ENCODE measurements at places on chromosomes 3 and 15.

GRCh38 chr15:80006946-80007345, 36.0 kb upstream of the BCL2A1 start:
- no peak for DNase-seq

GRCh38 chr15:100500226-100500990, 28.3 kb downstream of the CERS3 start:
- DNase-seq = no peak

DNA sequence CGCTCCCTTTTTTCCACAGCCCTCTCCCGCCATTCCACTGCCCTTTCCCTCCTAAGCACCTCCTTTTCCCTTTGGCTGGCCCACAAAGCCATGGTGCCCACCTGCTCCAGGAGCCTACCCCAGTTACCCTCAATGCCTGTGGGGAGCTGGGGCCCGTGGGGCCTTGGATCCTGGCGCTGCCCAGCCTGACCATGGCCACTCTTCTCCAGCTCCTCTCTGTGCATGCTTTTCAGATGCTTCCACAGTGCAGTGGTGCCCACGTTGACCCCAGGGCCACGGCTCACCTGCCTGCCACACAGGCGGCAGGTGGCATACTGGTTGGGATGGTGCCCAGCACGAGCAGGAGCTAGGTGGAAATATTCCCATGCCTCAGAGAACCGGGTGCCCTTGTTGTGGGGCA, 1.5 kb downstream of the ZBED2 start:
- no peak for DNase-seq

- DNase-seq = no peak
These were observed 41.9 kb downstream of the NDUFB4 start for GRCh38 chr3:120637851-120638559.

- no peak for DNase-seq
These were observed 675 bp downstream of the PSMD6 start for GRCh38 chr3:64022451-64023186.

DNA sequence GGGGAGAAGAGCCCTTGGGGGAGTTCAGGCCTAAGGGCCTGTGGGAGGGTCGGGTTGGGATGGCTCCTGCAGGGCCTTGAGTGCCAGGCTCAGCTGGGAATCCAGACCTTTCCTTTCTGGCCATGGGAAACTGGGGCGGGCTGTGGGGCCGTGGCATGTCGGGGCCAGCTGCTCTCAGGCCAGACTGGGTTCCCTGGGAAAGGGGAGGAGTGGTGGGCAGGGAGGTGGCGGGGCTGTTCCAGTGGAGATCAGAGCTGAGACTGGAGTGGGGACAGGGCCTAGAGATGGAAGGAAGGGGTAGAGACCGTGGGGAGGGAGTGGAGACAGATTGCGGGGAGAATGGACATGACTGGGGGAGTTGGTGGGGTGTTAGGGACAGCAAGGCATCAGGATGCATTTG, 20.3 kb downstream of the FBLN2 start:
- no peak for DNase-seq

GRCh38 chr3:188954590-188955208, 217.1 kb upstream of the TPRG1 start:
- peak; percentile 83 for DNase-seq

- DNase-seq = no peak
These were observed 23.0 kb upstream of the FURIN start for GRCh38 chr15:90845201-90845949.

GRCh38 chr3:40720341-40720740, 195.6 kb downstream of the ZNF621 start:
- DNase-seq = no peak

DNA sequence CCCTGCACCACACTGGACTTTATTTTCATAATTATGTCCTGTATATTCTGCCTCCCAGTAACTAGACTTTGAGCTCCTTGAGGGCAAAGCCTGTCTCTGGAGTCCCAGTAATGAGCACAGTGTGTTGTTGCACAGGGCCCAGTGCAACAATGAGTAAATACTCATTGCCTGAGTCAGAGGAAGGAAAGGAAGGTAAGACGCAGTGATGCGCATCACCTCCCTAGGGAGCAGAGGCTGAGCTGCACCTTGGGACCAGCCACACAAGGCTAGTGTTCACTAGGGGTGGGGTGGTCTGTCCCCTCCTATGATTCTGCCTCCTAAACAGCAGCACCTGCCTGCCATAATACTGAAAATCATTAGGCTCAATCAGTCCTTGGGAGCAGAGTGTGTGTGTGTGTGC, 86.6 kb upstream of the ADAMTSL3 start:
- DNase-seq = no peak

DNA sequence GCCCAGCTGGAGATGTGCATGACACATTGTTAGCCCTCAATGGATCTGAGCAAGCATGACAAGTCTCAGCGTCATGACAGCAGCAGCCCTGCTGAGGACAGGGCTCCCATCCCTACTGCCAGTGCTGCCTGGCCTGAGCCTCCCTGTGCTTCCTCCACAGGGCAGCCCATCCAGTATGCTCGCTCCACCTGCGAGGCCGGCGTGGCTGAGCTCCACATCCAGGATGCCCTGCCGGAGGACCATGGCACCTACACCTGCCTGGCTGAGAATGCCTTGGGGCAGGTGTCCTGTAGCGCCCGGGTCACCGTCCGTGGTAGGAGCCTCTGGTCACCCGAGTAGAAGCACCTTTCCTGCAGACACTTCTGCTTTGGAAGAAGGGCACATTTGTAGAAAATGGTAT, 85.8 kb upstream of the OSBPL11 start:
- DNase-seq = no peak

DNA sequence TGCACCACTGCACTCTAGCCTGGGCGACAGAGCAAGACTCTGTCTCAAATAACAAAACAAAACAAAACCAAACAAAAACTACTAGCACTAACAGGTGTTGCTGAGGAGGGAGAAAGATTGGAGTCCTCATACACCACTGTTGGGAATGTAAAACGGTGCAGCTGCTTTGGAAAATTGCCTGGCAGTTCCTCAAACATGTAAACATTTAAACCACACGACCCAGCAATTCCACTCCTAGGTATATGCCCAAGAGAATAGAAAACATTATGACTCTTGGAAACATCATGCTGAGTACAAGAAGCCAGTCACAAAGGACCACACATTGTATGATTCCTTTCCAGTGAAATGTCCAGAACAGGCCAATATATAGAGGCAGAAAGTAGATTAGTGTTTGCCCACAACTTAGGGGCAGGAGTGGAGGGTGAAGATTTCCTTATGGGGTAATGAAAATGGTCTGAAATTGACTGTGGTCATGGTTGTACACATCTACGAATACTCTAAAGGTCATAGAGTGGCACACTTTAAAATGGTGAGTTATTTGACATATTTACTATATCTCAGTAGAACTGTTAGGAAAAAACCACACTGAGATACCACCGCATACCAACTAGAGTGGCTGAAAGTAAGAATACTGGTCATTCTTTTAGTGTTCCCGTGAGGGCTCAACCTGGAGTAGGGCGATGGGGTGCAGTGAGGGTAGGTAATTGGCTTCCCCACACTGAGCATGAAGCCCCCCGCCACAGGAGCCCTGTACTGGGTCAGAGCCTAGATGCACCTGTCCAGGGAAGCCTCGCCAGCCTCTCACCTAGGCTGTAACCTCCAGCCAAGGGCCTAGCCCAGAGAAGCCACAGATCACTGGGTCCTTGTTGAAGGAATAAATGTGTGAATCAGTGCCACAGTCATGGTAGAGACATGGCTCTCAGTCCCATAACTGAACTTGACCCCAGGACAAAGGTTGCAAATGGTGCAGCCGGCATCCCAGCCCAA, 131.1 kb downstream of the NUP210 start:
- no peak for DNase-seq

DNA sequence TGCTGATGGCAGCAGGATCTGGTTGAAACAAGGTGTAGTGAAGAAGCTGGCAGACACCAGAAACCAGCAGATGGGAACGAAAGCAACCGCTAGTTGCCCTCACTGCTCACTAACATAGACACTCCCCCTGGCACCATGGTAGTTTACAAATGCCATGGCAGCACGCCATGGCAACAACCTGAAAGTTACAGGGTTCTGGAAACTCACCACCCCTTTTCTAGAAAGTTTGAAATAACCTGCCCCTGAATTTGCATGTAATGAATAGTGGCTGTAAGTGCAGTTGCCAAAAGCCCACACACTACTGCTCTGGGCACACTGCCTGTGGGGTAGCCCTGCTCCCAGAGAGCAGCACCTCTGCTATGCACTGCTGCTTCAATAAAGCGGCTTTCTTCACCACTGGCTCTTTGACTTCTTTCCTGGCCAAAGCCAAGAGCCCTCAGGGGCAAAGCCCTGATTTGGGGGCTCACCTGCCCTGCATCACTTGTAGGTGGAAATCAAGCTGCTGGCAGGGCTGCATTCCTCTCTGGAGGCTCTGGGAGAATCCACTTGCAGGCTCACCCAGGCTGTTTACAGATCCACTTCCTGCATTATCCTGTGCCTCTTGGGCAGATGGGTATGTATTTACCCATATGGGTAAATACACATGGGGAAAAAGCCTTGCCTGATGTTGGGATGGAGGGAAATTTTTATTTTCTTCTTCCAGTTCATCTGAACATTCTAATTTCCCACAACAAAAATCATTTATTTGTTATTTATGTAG, 2.0 kb upstream of the GP9 start:
- no peak for DNase-seq

DNA sequence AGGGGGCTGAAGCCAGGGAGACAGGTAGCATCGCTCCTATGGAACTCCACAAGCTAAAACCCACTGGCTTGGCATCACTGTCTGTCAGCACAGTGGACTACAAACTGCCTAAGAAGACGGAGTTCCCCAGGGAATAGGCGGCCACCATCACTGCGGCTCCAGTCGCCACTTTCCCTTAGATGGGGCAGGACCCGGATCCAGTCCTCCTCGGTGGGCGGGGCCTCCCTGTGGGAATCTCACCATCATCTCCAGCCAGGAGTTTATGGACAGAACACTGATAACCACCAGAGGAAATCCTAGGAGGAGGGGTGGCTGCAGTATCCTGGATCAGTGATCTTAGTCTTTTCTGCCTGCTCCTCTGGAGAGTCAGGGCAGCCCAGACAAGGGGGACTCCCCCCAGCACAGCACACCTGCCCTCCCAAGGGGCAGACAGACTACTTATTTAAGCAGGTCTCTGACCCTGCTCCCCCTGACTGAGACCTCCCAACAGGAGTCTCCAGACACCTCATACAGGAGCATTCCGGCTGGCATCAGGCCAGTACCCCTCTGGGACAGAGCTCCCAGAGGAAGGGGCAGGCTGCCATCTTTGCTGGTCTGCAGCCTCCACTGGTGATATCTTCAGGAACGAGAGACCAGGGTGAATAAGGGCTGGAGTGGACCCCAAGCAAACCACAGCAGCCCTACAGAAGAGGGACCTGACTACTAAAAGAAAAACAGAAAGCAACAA, 435.6 kb upstream of the RASGRP1 start:
- DNase-seq = no peak

GRCh38 chr15:65583701-65584100, 27.2 kb downstream of the INTS14 start:
- DNase-seq = no peak

GRCh38 chr3:80035021-80035420, 267.2 kb upstream of the ROBO1 start:
- no peak for DNase-seq

DNA sequence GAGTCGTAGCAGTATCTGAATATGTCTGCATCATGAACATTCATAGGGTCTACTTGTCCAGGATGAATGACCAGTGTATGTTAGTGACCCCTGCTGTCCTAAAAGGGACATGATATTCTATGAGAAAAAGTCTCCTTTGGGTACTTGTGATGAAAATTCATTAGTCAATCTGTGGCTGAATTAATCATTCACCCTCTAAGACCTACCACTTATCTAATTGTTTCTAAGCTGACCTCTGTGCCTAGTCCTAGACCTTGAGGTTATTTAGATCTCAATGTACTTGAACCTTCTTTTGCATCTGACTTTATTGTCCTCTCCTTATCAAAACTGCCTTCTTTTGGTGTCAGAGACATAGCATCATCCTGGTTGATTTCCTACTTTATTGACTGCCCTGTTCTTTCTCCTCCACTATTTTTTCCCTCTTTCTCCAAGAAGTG, 799.3 kb downstream of the DIPK2A start:
- no peak for DNase-seq

DNA sequence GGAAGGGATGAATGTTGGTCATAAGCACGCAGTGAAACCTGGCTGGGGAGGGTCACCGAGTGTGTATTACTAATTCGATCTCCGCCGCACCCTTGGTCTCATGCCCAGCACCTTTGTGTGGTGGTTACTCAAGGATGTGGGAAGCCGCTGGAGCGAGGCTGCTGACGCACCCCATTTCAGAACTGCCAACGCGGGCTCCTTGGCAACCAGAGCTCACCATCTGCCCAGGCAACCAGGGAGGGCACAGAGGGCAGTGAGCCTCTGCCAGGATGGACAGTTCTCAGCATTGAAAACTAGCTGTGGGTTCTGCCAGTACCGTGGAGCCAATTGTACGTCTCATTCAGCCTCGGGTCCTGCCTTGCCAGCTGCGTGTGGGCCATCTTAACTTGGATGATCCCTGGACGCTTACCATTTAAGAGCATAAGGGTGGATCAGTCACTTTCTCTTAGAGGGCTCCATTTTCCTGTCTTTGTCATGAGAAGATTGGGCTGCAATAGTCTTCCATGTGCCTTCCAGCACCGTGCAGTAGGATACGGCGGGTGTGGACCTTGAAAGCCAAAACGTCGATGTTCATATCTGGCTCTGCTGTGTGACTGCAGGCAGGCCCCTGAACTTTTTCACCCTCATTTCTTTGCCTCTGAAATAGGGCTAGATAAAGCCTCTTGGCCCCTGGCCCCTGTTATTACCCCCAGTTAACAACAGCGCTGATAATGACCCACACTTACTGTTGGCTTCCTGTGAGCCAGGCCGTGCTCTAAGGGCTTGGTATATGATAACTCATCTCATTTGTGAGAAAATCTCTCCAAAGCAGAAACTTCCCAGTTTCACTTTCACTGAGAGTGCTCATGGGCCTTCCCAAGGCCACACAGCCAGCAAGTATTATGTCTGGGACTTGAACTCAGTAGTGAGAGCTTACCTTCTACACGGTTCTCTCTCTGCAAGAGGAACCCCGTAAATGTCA, 238.8 kb downstream of the OPA1 start:
- no peak for DNase-seq

GRCh38 chr15:71517751-71518150, 292.6 kb upstream of the NR2E3 start:
- no peak for DNase-seq

GRCh38 chr3:39096775-39097174, 10.7 kb downstream of the GORASP1 start:
- DNase-seq = no peak

DNA sequence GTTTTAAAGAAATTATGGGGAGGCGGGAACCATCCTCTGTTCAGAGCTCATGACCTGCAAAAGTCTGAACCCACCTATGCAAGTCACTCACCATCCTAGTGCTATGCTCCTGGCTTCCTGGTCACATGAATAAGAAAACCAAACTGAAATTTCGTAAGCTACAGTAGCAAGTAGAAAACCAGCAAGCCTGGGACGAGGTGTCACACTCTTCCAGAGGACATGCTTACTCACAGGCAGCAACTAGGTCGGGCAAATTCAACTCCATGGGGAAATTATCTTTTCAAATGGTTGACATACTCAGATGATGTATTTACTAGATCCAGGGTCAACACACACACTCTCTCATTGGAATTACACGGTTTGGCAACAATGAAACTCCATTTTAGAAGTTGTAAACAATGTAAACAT, 31.3 kb downstream of the LDHAL6B start:
- no peak for DNase-seq

- no peak for DNase-seq
These were observed 39.6 kb downstream of the ADIPOQ start for GRCh38 chr3:186882150-186882524.

- no peak for DNase-seq
These were observed 8.5 kb upstream of the SLC24A5 start for GRCh38 chr15:48112242-48112641.

GRCh38 chr3:62781121-62781520, 94.1 kb downstream of the CADPS start:
- no peak for DNase-seq

- DNase-seq = no peak
These were observed 181.5 kb upstream of the LMCD1 start for GRCh38 chr3:8319935-8320634.

All from nucleus accumbens (tissue), 56 donors.